ENCODE measurements at places on chromosomes 1 and 21.

DNA sequence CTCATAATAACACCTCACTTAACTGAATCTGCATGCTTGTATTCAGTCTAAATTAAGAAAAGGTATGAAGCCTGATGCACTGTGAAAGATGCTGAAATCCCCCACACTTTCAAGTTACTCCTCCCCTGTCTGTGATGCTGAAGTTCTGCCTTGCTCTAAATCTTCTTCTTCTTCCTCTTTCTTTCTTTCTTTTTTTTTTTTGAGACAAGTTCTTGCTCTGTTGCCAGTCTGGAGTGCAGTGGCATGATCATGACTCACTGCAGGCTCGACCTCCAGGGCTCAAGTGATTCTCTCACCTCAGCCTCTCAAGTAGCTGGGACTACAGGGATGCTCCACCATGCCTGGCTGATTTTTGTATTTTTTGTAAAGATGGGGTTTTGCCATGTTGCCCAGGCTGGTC is 231.0 kb upstream of the B3GALT2 start:
- no peak for DNase-seq

DNA sequence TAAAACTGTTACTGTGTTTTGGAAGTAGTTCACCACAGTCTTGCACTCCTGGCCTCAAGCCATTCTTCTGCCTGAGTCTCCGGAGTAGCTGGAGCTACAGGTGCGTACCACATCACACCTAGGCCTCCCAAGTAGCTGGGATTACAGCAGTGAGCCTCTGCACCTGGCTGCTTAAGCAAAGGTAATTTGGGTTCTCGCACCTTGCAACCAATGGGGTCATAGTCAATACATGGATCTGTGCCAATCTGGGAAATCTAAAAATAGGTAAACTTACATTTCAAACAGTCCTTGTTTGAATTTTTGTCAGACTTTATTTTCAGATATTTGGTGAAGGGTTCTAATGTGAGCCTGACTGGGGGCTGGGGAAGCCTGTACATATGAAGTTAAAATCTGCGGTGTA is 466.5 kb downstream of the PCP4 start:
- no peak for DNase-seq

- no peak for DNase-seq
Measured at GRCh38 chr1:24866211-24867083, 63.6 kb downstream of the RUNX3 start.

- no peak for DNase-seq
Measured at GRCh38 chr1:216416488-216416887, 6.8 kb downstream of the USH2A start.

DNA sequence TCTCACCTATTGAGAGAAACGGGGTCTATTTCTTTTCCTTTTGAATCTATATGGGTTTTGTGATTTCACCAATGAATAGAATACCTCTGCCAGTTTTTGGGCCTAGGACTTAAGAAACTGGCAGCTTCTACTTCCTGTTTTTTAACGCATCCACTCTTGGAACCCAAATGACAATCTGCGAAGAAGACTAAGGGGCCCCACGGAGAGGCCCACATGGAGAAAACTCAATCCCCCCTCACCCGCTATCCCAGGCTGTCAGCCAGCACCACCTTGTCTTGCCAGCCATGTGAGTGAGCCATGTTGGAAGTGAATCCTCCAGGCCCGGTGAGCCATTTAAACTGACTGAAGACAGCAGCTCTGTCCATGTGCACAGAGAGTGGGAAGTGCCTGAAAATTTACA is 3.6 kb upstream of the HENMT1 start:
- DNase-seq: no peak

DNA sequence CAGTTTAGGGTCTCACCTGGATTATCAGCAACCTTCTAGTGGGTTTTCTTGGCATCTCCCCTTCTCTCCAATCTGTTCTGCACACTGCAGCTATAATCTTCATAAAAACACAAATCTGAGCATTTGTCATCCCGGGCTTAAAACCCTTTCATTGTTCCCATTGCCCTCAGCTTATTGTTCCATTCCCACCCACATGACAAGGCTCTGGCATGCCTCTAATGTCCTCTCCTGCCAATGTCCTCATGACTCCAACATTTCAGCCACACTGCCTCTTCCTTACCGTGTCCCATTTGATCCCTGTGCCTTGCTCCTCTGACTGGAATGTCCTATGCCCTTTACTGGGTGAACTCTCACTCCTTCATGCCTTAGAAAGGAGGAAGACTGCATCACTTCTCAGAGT is 7.5 kb upstream of the DPH2 start:
- DNase-seq: no peak

- DNase-seq: no peak
Measured at GRCh38 chr1:212531796-212532195, 76.8 kb upstream of the ATF3 start.

- no peak for DNase-seq
Measured at GRCh38 chr1:233631810-233632405, 18.0 kb downstream of the KCNK1 start.

DNA sequence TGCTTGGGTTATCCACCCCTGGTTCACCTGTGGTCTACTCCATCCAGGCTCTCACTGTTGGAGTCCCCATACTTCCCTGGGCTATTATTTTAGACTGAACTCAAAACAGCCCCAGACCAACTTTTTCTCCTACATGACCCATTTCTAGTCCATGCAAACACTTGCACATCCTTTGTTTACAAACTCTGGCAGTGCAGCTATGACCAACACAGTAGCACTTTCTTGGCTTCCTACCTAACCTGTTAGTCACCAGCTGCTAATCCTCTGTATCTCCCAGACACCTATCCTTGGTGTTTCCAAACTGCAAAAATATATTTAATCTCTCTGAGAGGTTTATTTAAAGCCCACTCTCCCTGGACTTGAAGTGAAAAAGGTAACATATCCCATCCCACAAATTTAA is 90.8 kb downstream of the DDAH1 start:
- no peak for DNase-seq

GRCh38 chr1:71262970-71263369 is 182.1 kb upstream of the ZRANB2 start:
- no peak for DNase-seq

Data from nucleus accumbens (tissue), 56 donors.